Activated gamma-delta T cell treated with anti-CD3 and anti-CD28 coated beads, Interleukin-2, amount 50 U/mL, for 16 hours (primary cell): ENCODE measurements at places on chromosomes 2 and 18.

- DNase-seq = no peak
Measured at GRCh38 chr2:7281231-7282201, 364.3 kb downstream of the RNF144A start.

GRCh38 chr2:60167089-60167488 is 386.4 kb downstream of the BCL11A start:
- no peak for DNase-seq

DNA sequence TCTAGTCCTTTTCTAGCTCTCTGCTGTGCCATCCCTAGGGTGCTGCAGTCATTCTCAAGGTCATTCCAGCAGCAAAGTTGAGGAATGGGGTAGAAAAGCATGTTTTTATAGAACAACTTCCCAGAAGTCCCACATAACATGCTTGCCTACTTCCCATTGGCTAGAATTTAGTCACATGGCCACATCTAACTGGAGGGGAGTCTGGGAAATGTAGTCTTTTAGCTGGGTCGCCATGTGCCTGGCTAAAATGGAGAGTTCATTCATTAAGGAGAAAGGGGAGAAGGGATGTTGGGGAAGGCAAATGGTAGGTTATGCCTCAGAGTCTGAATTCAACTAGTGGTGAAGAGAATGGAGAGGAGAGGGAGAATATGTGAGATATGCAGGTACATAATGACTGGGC is 85.7 kb downstream of the SLC4A3 start:
- DNase-seq = no peak

GRCh38 chr18:55345103-55345950 is 242.7 kb downstream of the TCF4 start:
- DNase-seq = no peak

GRCh38 chr2:160555420-160556071 is 61.9 kb upstream of the RBMS1 start:
- DNase-seq = no peak

DNA sequence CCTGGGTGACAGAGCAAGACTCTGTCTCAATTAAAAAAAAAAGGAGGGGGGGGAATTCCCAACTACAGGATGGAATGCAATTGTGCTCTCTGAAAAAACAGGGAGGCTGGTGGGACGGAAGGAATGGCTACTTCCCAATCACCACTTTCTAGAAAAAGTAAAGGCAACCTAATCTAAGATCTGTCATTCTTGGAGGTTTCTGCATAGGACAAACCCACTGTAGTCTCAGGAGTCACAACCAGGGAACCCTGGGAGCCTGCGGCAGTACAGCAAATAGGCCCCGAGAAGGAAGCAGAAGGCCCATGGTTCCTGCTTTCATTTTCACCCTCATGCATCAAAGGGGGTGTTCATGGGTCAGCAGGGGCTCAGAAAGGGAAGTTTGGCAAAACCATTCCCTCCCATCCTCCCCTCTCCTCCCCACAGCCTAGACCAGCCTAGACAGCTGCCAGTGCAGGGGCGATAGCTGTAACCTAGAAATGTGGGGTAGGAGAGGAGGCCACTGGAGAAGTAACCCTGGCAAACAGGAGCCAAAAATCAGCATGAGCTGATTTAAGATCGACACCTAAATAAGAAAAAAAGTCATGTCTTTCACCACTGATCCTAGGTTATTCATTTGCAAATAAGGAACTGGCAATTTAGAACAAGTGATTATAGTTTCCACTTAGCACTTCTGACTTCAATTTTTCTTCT is 48.0 kb downstream of the TRABD2A start:
- no peak for DNase-seq
